ENCODE measurements at places on chromosomes 5 and 9.

GRCh38 chr5:106522296-106522695, 1148.4 kb downstream of the EFNA5 start:
- DNase-seq, result peak; percentile 9

DNA sequence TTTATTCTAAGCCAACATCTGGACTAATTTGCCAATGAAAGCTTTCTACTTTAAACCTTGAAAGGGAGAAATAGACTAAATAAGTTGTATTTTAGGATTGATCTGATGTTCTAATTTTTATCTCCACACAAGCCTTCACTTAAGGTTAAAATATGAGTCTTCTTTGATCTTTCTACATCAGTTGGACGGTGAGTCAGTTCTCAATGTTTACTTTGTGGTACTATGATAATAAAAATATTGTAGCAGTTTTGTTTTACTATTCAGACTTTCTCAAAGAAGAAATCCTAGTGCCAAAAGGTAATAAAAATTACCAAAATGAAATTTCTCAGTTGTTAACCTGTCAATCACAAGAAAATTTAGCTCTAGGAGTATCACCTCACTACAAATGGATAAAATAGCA, 203.5 kb upstream of the RGMB start:
- DNase-seq, result peak; percentile 43

DNA sequence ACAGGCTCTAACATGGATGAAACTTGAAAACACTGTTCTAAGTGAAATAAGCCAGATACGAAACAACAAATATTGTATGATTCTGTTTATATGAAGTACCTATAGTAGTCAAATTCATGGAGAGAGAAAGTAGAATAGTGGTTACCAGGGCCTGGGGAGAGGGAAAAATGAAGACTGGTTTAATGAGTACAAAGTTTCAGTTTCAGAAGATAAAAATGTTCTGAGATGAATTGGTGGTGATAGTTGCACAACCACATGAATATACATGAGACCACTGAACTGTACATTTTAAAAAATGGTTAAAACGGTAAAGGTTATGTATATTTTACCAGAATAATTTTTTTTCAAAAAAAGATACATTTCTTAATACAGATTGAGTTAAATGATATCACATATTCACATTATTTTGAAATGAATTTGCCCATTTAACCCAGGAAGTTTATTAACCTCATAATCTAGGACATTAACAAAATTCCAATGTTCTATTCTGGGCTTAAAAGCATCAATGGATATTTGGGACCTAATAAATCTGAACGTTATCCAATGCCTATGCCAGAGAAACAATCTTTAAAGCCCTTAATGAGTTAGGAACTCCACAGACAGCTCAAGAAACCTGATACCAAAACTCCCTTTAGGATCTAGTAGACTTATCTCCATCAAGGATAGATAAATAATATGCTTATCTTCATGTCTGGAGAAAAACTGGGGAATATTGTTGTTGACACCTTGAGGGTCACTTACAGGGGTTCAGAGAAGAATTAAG, 521.3 kb downstream of the EFNA5 start:
- DNase-seq, result no peak

DNA sequence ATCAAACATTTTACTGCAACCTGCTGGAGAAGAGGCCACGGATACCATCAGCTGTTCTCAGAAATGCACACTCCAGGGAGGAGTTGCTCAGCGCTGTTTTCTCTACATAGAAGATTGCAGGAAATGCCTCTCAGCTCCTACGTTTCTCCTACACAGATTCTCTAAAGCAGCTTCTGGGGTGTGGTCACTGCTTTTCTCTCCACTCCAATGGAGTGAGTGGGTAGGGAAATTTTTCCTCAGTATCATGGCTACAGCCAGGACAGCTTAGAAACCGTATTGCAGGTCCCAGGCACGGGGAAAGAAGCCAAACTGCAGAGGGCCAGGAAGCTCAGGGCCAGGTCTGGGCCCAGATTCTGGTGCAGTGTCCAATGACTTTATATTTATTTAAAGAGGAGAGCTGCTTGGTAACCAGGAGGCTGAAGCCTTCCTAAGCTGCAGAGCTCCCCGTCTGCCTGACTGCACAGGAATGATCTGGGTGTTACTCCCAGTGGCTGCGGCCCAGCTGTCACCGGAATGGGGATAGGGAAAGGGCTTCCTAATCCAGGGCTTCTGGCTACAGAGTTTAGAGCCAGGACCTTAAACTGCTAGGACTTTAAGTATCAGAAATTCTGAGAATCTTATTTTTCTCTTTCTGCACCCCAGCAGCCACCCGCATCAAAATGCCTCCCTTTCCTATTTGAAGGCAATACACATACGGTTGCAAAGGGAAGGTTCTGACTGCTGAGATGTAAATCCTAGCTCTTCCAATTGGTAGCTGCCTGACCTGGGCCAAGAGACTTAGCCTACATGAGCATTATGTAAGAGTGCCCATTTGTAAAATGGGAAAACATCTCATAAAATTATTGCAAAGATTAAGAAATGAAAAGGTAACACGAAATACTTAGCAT, 1.4 kb upstream of the SPTAN1 start:
- peak; percentile 31 for DNase-seq

- DNase-seq, result no peak
Measured at GRCh38 chr9:133463234-133463863, 3.6 kb downstream of the CACFD1 start.

GRCh38 chr9:95509851-95510708, 6.7 kb downstream of the PTCH1 start:
- DNase-seq, result no peak

DNA sequence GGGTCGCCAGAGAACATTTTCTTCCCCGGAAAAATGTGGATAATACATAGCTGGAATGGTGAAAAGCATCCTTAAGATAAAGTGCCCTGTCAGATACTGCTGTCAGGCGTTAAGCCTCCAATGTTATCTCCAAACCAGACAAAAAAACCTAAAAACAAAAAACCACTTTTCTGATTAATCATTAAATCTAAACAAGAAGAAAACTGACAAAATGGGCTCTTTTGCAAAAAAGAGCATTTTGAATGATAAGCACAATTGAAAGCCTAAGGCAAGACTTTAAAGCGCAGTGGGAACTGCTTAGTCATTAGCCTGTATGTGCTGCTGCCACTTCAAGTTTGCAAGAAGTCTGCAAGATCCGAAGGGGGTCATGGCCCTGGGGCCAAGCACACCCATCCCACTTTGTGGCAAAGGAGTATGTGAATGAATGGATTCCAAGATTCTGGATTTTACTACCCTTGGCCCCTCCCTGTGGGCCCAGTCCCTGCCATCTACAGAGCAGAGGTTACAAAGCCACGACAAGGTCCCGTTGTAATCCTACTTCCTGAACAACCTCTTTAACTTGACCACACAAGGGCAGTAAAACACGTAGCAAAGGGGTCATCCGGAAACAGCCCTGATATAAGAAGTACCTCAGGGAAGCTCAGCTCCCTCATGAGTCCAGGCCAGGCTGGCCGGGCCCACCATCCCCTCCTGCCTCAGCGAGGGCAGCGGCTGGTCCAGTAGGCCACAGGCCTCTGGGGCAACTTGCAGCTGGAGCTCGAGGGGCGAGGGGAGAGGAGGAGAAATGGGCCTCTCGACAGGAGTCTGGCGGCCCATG, 29.7 kb downstream of the SHB start:
- no peak for DNase-seq

DNA sequence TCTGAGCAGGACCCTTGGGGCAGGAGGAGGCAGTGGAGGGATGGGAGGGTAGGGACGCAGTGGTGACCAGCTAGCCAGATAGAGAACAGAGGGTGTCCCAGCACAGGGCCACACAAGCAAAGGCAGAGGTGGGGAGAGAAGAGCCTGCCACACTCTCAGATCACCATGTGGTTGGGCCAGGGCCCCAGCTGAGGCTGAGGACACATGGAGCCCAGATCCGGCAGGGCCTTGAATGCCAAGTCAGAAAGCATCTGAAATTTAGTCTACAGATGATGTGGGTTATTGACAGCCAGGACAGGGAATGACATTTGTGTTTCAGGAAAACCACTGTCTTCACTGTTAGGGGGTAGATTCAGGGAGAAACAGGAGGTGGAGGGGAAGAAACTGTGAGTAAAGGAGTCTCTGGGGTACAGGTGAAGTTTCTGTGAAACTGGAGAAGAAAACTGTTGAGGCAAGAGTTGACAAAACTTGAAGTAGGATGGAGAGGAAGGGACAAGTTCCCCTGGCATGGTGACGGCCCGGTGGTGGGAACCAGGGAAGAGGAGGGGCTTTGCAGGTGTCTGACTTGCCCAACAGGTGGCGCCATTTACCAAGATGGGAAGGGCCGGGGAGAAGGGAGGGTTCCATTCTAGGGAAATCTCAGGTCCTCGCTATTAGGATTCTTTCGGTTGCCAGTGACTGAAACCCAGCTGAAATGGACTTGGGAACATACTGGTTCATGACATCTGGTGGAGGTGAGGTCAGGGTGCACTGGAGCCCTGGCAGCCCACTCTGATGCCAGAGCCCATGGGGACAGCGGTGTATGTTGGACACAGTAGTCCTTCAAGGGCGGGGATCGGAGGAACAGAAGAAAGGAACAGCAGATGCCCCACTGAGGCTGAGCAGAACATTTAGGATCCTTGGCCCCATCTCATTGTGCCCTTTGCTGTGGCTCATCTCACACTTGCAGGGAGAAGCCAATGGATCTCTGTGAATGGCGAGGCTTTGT, 100.1 kb downstream of the KCNIP1 start:
- DNase-seq, result peak; percentile 36

DNA sequence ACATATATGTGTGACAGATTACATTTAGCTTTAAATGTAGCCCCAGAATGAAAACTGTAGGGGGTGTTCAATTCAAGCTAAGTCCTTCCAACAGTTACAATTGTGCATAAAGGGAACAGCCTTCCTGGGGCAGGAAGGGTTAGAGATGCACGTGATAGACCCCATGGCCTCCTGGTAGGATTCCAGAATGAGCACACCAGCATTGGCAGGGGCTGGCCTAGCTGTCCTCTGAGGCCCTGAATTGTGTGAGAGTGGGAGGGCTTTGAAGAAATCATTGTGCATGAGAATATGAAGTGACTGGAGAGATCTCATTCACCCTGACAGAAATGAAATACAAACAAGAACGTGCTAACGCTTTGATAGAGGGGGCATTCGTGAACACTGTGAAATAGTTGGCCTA, 663.8 kb upstream of the KLF4 start:
- DNase-seq, result no peak

DNA sequence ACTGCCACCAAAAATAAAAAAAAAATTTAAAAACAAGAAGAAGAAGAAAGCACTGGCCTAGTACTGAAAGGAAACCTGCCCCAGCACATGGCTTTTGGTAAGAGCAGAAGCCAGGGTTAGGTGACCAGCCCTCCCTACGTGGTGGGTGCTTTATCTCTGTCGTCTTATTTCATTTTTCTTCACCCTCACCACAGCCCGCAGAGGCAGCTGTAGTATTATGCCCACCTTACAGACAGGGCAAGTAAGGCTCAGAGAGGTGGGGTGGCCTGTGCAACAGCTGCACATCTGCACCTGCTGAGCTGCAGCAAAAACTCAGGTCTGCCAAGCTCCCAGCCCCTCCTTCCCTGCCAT, 140.8 kb upstream of the LMX1B start:
- no peak for DNase-seq

- DNase-seq, result peak; percentile 38
Measured at GRCh38 chr5:124747791-124748686, 1.6 kb upstream of the ZNF608 start.

- no peak for DNase-seq
Measured at GRCh38 chr5:64298586-64298985, 132.9 kb downstream of the RNF180 start.

GRCh38 chr5:159426694-159427093, 96.4 kb upstream of the IL12B start:
- DNase-seq, result no peak

DNA sequence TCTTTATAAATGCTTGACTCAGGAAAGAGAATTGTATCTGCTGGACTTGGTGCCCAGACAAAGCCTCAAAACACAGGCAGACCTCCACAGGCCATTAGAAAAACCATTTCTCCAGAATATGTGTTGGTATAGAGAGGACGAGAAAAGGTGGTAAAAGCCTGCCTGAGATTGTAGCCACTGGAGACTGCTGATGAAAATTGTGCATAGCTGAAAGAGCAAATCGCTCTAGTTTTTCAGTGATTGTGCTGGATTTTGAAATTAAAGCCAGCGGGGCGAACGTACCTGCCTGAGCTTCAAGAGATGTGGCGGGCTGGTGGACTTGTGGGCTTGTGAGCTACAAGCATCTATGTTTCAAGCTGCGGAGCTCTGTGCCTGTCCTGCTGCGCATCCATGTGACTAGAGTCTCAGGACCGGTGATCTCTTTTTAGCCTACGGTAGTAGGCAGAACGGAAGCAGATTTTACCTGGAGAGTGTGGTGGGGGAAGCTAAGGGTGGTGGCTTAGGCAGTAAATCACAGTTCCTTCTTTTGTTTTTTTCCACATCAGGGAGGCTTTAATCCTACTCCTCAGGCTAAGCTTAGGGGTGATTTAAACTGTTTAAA, 193.6 kb downstream of the SREK1 start:
- DNase-seq, result no peak

- DNase-seq, result no peak
Measured at GRCh38 chr5:14374100-14374499, 207.5 kb upstream of the OTULINL start.

GRCh38 chr5:57445006-57445704, 37.5 kb downstream of the ACTBL2 start:
- DNase-seq, result peak; percentile 33

- no peak for DNase-seq
Measured at GRCh38 chr5:78887384-78888118, 97.6 kb downstream of the ARSB start.

DNA sequence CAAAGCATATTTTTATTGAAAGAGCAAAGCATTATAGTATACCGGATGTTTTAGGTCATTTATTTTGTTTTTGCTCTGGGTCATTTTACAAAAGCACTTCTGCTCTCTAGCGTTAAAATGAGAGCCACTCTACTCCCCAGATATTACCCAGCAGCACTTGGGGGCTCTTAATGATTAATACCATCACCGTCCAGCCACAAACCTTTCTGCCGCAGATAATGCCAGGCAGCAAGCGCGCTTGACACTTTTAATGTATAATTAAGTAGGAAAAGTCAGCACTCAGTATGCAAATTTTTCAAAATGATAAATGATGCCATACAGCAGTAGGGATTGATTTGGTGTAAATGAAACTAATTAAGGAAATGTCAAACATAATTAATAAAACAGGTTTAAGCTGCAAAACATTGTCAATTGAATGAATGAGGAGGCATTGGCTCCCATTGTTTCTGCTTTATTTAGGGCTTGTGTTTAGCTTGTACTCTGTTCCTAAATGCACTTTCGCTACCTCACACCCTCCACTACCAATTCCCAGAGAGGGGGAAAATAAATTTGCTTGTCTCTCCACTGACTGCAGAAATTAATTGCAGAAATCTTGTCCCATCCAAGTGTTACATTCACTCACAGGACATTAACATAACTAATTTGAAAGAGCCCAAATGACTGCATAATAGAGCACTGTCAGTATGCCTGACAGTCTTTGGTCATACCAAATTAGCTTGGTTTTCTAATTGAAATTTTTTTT, 358.8 kb upstream of the ARRDC3 start:
- DNase-seq, result no peak

DNA sequence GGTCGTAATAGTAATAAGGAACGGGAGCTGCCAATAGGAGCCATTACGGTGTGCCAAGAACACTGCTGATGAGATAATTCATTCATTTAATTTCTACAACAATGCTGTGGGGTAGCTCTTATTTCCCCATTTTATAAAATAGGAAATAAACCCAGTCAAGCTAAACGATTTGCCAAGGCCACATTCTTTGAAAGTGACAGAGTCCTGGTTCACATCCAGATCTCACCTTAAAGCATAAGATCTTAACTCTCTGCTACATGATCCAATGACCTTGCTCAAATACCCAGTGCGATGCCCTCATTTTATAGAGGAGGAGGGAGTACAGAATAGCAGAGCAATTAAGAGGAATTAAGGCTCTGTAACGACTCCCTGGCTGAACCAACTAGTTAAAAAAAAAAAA, 5.0 kb downstream of the PDE6A start:
- no peak for DNase-seq

Data from fibroblast of skin of abdomen (primary cell).